ENCODE measurements at places on chromosomes 3 and 15. TPM values are rescaled to one million over a fixed set of nuclear protein-coding genes. Genes with fewer than 3 reads are reported as not detected.

The FAM3D gene
- 0.69 TPM for polyA plus RNA-seq

The GOLGA8F gene
- 0.12 TPM for polyA plus RNA-seq

The SUSD5 gene
- polyA plus RNA-seq = 4.5 TPM

The PLA2G4E gene
- not detected for polyA plus RNA-seq

The PLSCR2 gene
- not detected for polyA plus RNA-seq

The SLC2A2 gene
- polyA plus RNA-seq = not detected

The TM4SF4 gene
- polyA plus RNA-seq = 0.46 TPM

DNA sequence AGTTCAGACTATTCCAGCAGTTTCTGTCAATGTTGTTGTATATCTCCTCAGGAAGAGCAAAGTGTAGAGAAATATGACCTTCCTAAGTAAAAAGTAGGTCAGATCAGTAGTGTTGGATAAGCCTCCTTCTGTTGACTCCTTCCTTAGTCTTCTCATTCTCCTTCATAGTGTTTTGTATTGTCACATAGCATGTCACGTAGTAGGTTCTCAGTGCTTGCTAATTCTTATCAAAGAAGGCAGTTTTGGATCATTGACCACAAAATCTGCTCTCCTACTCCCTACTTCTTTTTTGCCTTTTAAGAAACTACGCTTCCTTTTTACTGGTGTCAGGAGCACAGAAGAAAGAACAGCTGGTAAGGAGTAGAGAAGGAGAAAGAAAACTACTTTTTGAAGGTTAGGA is 1.0 kb upstream of the MGA start:
- no peak for DNase-seq

GRCh38 chr3:193788189-193788991 is 195.4 kb downstream of the OPA1 start:
- DNase-seq = peak; percentile 78

DNA sequence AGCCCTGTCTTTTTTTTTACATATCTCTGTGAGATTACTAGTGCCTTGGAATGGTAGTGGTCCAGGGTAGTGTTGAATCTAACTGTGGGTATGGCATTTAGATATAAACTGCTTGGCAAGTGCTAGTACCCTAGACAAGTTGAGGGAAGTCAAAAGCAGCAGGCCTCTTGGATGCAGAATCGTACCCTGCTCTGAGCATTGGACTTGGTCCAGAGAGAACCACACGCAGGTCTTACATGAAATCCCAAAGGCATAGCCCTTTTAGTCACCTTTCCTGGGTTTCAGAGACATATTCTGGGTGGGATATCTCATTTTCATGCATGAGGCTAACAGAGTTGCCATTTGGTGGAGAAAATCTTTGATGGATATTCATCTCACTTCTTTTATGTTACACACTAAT is 641.4 kb downstream of the PDCD6IP start:
- no peak for DNase-seq

DNA sequence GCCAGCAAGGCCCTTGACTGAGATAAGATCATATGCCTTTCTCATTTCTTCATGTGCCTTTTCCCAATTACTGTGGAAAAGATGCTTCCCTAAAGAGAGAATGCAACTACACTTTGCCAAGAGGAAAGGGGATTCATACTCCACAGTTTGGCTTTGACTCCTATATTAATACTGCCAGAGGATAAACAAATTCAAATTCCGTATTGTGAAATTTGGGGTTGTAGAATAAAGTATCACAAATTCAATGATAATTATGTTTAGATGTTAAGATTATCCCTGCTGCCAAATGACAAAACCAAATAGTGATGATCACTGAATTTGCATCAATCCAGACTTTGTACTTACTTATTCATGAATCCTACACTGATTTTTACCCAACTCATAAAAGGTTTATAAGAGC is 88.5 kb upstream of the MNS1 start:
- no peak for DNase-seq

DNA sequence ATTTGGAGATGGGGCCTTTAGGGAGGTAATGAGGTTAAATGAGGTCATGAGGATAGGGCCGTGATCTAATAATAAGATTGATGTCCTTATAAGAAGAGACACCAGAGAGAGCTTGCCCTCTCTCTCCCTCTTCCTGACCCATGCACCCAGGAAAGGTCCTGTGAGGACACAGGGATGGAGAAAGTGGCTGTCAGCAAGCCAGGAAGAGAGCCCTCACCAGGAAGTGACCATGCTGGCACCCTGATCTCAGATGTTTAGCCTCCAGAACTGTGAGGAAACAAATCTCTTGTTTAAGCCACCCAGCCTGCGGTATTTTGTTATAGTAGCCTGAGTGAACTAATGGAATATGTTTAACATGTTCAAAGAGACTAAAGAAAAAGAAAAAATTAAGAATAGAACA is 15.3 kb upstream of the GNB5 start:
- DNase-seq = peak; percentile 12

- no peak for DNase-seq
Measured at GRCh38 chr3:169591159-169591951, 72.2 kb downstream of the MECOM start.

DNA sequence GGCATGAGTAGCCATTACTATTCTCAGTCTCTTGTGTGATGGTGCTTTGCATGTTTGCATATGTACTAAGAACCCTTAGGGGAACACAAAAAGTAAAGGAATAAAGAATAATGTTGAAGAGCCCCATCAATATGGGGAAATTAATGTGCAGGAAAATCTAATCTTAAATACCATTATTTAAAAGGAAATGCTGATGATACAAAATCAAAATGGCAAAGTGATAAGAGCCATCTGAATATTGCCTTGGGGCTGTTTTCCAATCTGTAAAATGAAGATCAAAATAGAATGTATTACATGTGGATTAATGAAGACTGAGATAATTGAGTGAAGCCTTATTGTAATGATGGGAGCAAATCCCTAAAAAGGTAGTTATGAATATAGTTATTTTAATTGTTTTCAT is 771.4 kb downstream of the GRM7 start:
- DNase-seq = no peak

DNA sequence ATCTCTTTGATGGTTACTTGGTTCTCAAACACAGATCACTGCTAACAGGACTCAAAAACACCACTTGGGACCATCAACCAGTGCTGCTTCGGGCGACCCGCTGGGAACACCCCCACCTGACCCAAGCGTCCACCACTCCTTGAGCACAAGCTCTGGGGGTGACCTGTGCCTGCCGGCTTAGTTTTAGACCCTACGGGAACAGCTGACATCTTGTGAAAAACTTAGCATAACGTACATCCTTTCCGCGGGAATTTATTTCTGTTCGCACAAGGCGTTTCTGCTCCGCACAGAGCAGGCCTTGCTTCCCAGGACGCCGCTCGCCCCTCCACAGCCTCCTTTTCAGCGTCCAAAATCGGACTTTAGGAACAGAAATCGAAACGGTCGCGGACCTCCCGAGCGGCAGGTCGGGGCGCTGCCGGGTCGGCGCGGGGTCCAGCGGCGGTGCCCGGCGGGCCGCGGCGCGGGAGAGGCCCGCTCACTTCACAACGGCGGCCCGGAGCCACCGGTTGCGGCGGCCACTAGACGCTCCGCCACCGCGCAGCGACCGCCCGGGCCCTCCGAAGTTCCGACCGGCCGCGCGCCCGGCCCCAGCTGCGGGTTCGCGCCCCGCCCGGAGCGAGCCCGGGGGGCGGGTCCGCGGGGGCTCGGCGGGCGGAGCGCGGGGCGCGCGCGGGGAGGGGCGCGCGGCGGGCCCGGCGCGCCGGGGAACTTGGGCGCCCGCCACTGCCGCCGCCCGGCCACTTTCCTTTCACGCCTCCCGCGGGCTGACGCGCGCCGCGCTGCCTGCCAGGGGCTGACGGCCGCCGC is 959 bp downstream of the SFMBT1 start:
- DNase-seq = peak; percentile 75

DNA sequence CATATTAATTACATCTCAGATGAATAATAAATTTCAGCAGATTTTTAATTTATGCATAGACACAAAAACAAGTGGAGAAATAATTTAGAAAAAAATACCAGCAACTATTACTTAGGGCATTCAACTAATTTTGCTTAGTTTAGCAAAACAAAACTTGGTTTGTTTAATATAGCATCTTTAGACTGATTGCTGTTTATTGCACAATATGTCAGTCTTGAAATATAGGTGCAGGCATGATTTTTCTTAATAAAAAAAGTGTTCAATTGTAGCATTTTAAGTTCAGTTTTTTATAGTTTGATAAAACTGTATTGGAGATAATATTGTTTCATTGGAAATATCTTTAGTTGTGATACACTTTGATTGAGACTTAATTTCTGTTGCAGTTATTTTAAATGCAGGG is 161.2 kb upstream of the KCNH8 start:
- DNase-seq = no peak

DNA sequence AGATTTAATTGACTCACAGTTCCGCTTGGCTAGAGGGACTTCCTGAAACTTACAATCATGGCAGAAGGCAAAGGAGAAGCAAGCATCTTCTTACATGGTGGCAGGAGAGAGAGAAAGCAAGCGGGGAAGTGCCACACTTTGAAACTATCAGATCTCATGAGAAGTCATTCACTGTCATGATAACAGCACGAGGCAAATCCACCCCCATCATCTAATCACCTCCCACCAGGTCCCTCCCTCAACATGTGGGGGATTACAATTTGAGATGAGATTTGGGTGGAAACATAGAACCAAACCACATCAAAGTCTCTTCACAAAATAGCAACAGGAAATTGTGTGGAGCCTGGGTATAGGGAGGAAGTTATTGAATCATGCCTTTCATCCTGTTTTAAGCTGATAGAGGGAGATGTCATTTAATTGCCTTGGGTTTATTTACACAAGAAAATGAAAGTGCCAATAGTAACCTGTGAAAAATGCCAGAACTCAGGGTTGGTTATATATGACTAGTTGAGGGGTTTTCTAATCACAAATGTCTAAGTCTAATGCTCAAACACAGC is 624.8 kb upstream of the LMCD1 start:
- no peak for DNase-seq

GRCh38 chr3:27729325-27729724 is 7.2 kb upstream of the EOMES start:
- no peak for DNase-seq

GRCh38 chr3:176190755-176191154 is 1006.5 kb downstream of the TBL1XR1 start:
- no peak for DNase-seq

DNA sequence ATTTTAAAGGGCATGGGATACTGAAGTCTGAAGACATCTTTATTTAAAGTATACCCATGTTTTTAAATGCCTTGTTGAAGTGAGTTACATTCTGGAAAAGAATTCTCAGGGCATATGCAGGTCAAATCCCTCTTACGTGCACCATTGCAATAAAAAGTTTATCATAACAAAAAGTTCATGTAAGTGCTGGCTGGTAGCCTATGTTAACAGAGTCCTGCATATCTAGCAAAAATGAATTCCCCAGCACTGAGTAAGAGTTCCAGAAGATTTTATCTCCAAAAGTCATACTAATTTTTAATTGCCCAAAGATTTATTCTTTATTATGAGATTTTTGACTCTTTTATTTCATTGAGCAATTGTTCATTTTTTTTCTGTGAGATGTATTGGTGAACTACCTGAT is 104.7 kb upstream of the ROBO1 start:
- DNase-seq = peak; percentile 77
